ENCODE measurements at places on chromosomes 2 and 18. TPM values are rescaled to one million over a fixed set of nuclear protein-coding genes. Genes with fewer than 3 reads are reported as not detected.

DNA sequence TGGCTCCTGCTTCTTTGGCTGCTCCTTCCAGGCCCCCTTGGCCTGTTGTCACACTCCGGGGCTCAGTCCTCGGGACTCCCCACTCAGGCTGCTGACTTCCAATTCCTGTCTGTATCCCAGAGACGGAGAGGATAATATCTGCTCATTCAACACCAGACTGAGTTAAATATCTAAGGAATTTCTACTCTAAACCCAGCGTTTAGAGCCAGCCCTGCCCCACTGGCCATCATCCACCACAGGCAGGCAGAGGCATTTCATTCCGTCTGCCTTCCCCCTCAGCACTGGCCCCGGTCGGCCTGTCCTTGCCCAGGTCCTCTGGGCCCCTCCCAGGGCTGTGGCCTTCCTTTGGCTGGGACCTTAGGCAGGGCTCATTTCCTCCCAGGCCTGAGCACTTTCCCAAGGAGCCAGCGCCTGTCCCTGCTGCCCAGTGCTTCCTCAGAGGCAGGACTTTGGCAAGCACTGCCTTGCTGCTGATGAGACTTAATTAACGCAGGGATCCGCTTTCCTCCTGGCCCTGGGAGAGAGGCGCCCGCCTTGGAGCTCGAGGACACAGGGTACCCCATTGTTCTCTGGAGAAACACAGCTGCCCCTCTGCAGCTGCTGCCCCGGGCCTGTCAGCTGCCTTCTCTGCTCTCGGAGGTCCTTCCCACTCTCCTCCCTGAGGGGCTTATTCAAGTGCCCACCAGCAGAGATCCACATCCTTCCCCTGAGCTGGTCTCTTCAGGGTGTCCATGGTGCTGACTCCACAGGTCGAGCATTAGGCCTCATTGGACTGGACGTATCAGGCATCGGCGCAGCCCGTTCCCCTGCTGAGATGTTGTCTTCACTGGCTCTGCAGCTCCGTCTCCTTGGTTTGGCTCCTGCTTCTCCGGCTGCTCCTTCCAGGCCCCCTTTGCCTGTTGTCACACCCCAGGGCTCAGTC, 42.8 kb downstream of the ATOH8 start:
- no peak for DNase-seq

DNA sequence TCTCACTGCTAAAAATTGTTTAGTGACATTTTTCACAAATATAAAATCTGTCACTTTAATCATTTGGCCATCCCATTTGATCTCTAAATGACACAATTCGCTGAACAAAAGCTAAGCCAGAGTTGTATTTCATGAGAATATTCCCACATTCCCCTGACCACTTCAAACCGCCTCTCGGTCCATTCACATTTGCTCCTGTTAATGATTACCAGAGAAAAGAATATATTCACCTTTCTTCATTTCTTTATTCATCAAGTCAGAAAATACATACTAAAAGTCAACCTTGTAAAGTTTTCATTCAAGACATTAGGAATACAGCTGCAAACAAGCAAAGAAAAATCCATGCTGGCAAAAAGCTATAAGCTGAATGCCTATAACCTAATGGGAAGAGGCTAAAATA, 225.5 kb downstream of the DOK6 start:
- no peak for DNase-seq

GRCh38 chr2:39476524-39476923, 39.4 kb upstream of the MAP4K3 start:
- no peak for DNase-seq

- no peak for DNase-seq
Measured at GRCh38 chr18:44852818-44853217, 172.1 kb downstream of the SETBP1 start.

GRCh38 chr2:85164145-85164569, 31.0 kb downstream of the TCF7L1 start:
- no peak for DNase-seq

DNA sequence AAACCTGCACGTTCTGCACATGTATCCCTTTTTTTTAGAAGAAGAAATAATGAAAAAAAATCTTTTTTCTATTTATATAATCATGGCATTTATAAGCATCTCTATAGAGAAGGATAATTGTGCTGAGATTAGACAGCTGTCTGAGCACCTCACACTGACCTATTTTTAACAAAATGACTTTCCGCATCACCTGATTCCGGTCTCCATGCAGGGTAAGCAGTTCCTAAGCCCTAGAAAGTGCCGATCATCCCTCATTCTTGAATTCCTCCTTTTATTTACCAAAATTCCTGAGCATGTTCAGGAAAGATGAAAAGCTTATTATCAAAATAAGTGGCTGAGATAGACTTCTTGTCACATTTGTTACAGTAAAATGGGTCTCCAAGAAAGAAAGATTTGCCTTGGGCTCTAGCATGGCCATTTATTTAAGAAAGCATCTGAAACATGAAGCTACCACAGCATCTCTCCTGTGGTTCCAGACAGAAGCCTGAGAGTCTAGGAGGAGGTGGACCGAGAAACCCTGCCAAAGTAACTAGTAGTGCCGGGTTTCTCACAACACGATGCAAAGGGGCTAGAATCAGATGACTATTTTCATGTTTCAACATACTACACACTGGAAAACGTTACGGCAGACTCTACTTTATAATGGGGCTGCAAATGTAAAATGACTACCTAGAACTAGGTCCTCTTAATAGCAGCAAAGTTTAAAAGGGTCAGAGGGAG, 670 bp downstream of the GKN1 start:
- no peak for DNase-seq

DNA sequence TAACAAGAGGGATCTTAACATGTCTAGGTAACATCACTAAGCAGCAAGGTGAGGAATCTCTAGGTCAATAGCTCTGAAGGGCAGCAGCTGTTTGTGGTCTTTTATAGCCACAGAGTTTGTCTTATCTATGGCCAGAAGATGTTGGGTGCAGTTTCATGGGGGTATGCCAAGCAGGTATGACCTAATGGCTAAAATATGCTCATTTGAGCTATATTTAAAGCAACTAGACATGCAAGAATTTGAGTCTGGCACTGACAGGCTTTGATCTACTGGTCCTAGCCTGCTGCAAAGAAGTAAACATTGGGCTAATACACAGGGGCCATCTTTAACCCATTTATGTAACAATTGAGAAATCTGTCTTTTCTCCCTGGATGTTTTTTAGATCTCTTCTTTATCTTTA, 13.9 kb upstream of the UGP2 start:
- DNase-seq: no peak

GRCh38 chr2:12434630-12435098, 282.1 kb upstream of the TRIB2 start:
- no peak for DNase-seq

DNA sequence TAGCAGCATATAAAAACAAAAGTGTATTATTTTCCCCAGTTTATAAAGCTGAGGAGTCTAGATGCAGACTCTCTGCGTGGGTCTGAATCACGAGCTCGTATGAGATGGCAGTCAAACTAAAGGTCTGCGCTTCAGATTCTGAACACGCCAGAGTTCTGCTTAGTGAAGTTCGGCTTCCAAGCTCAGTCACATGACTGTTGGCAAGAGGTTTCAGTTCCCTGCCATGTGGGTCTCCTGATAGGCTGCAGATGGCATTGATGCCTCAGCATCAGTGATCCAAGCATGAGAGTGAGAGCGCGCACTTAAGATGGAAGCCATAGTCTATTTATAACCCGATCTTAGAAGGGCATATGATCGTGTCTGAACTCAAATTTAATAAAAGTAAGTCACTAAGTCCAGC, 242.8 kb upstream of the DOK6 start:
- DNase-seq: no peak

MPP4 gene
- not detected for total RNA-seq

CFC1 gene
- total RNA-seq: not detected

EIPR1 gene
- 34.6 TPM for total RNA-seq

DNA sequence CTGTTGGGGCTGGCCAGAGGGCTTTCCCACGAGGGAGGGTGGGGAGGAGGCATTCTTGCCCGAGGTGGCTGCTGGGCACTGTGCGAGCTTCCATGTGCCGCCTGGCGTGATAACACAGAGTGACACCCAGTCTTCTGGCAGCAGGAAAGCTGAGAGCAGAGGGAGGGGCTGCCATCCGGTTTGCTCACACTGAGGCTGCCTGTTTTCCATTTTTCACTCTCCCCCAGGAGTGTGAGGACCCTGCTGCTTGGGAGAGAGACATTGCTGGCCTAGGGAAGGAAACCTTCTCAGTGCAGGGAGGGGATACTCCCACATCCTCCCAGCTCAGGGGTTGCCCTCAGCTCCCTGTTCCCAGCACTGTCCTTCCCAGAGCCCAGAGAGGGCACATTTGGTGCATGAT, 73.1 kb downstream of the INHBB start:
- DNase-seq: no peak

TLX2 gene
- total RNA-seq: 0.69 TPM

DNA sequence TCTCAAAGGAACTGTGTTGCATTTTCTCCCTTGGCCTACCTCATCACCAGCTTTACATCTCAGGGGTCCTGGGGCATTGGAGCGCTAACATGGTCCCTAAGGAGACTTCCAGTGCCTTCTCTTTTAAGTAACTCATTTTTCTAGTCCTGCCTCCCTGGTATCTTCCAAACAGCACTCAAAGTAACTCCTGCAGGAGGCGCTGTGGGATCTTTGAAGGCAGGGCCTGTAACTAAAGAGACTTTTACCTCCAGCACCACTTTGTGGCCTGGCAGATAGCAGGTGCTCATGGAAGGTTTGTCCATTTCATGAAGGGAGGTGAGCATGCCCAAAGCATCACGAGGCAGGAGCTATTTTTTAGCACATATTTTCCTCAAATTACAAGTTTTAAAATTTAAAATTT, 411.0 kb upstream of the GYPC start:
- peak; percentile 34 for DNase-seq

DNA sequence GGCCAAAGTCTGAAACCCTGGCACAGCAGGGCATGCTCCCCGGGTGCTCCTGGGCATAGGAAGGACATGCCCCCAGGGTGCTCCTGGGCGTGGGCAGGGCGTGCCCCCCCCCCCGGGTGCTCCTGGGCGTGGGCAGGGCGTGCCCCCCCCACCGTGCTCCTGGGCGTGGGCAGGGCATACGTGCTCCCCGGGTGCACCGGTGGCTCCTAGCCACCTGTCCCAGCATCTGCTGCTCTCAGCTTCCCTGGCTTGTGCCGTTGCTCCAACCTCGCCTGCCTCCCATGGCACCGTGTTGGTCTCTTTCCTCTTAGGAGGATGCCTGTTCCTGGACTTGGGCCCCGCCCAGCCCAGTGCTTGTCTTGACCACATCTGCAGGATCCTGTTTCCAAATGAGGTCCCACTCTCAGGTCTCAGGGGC, 95.6 kb upstream of the CTDP1 start:
- peak; percentile 24 for DNase-seq

DNA sequence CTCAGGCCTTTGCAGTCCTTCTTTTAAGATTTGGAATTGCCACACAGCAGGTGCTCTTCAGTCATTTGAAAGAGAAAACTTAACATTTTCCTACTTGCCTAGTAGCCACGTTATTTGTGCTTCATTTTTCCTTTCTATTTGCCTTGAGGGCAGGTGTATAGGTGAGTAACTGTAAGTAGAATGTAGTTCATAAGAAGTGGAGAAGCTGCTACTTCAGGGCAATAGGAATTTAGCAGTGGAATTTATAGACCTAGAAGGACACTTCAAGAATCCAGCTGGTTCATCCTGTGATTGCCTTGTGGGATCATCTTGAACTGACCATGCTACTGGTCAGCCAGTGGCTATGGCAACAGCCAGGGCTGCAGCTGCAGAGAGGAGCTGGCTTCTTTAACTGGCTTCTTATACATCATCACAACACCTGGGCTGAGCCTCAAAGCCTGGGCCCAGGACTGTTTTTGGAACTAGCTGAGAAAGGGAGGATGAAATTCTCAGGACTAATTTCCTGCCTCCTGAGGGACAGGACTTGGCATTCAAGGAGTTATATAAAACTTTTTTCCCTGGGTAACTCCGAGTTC, 5.1 kb upstream of the LANCL1 start:
- no peak for DNase-seq

DNA sequence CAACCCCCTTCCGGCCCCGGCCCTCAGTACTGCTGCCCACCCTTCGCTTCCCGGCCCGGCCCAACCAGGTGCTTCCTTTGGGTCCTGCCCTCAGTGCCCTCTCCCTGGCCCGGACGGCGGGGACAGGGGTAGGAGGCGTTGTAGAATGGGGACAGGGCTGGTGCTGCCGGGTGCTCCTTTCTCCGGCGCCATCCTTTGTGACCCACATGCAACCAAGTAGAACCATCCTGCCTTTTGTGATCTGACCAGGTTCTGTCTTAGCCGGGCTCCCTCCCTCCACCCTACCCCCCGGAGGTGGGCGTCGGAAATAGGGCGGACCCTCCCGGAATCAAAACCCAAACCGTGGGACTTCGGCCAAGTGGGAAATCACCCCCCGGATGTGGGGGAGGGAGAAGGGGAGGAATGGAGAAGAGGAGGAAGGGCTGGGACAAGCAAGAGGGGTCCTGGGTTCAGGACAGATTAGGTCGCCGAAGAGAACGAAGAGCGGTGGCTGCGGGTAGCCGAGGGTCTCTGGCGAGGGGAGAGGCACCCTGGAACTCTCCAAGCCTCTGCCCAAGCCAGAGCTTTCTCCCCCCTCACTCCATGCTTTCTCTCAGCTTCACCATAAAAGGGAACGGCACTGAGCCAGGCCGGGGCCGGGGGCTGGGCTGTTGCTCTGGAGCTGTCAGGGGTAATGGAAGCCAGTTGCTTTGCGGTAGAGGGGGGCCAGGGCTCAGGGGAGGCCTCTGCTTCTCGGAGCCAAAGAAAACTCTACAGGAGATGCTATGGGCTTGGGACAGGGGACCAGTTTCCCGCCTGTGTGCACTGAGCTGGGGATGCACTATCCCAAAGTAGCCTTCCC, 756 bp upstream of the OST4 start:
- peak; percentile 40 for DNase-seq

GRCh38 chr2:125160947-125161346, 1135.9 kb downstream of the CNTNAP5 start:
- DNase-seq: no peak

- no peak for DNase-seq
Measured at GRCh38 chr2:233153146-233153798, 93.1 kb downstream of the INPP5D start.

DNA sequence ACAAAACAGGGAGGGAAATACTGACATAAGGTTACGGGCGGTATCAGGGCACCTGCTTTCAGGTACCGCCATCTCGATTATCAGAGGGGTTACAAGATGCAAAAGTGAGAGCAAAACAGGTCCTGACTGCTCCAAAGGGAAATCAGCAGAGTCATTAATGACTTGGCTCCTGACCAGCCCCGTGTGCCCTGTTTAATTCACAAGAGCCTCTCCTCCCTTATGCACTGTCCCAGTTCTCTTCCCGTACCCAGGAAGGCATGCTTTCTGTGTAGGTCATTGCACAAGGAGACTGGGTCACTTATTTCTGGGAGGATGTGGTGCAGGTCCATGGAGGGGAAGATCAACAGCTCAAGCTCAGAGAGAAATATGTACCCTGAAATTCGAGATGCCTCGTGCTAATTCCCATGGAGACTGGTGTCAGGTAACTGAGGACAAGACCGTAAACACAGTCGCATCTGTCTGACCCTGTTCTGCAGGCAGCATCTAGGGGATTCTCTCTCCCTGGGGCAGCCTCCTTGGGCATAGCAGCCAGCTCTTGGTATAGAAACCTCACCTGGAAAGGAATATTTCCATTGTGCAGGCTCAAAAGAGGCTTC, 79.9 kb downstream of the HNRNPLL start:
- DNase-seq: no peak

- no peak for DNase-seq
Measured at GRCh38 chr2:16199882-16200553, 259.7 kb downstream of the MYCN start.

Measured in activated naive CD8-positive, alpha-beta T cell treated with anti-CD3 and anti-CD28 coated beads, Interleukin-2, amount 10 ng/mL, durations not matched to agents 7 days and 5 days (primary cell).